ENCODE measurements at places on chromosomes 12 and 14.

GRCh38 chr12:67922245-67922644, 67.0 kb upstream of the IFNG-AS1 start:
- no peak for DNase-seq

GRCh38 chr14:29144621-29145020, 378.0 kb downstream of the FOXG1 start:
- no peak for DNase-seq

DNA sequence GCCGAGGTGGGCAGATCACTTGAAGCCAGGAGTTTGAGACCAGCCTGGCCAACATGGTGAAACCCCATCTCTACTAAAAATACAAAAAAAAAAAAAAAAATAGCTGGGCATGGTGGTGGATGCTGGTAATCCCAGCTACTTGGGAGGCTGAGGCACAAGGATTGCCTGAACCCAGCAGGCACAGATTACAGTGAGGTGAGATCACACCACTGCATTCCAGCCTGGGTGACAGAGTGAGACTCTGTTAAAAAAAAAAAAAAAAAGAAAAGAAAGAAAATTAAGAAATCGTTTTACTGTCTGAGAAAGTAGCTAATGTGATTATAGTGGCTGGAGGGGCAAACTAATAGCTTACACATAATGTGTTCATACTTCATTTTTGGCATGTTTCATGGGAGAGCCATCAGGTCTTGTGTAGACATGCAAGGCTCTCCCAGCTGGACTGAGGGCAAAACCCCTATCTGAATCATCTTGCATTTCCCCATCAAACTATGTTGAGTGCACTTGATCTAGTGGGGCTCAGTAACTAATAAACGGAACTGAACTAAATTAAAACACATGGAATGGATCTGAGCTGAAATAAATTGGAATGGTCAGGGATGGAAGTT, 16.2 kb downstream of the KIF21A start:
- DNase-seq: no peak

- DNase-seq: no peak
These were observed 35.2 kb downstream of the PRIMA1 start for GRCh38 chr14:93752980-93753561.

GRCh38 chr14:54083549-54084239, 127.1 kb upstream of the BMP4 start:
- DNase-seq: no peak
